ENCODE measurements at places on chromosomes 16 and 17. TPM values are rescaled to one million over a fixed set of nuclear protein-coding genes. Genes with fewer than 3 reads are reported as not detected.
A peak's percentile ranks its signal among the peaks of the same experiment; 100 is the strongest.

- H3K27ac ChIP-seq, result no peak overlapping the region
- peaks cover 26% of the 10 kb centered on the region for H3K27me3 ChIP-seq
- peaks cover 20% of the 10 kb centered on the region for H3K4me1 ChIP-seq
- H3K36me3 ChIP-seq, result no peaks in the 10 kb centered on the region
- peak overlapping the region; percentile 90 for H3K4me3 ChIP-seq
Observed at GRCh38 chr16:66406534-66407221, 20.4 kb upstream of the BEAN1 start.

The NXN gene
- 65.1 TPM for total RNA-seq

DNA sequence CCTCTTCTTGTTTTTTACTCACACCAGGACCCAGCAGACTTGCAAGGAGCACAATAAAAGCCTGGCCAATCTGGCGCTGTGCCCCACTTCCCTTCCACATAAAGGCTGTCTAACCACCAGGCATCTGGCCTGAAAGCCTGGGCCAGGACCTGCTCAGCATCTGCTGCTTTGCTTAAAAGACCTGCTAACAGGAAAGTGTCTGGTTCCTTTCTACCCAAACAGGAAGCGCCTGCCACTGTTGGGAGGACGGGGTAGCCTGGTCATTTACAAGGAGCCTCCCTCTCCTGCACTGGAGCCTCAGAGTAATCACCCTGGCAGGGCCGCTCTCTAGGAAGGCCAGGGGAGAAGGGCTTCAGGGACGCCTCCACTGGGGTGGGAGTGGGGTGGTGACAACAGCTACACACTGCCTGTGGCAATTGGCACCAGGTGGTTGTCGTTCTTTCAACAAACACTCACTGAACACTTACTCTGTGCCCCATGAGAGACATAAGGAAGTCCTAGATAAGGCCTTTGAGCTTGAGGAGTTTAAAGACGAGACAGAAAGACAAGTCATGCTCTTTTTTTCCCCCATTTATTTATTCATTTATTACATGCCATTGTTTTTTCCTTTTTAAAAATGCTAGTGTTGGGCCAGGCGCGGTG, 6.3 kb upstream of the MMP28 start:
- peaks cover 13% of the 10 kb centered on the region for H3K4me1 ChIP-seq
- H3K27me3 ChIP-seq, result peaks cover 41% of the 10 kb centered on the region
- no peak overlapping the region for H3K4me3 ChIP-seq

GRCh38 chr16:11367483-11367906, 22.2 kb downstream of the RMI2 start:
- H3K4me3 ChIP-seq, result no peak overlapping the region
- H3K27ac ChIP-seq, result no peak overlapping the region
- H3K36me3 ChIP-seq, result no peaks in the 10 kb centered on the region
- H3K27me3 ChIP-seq, result no peaks in the 10 kb centered on the region
- peaks cover 31% of the 10 kb centered on the region for H3K4me1 ChIP-seq

- no peaks in the 10 kb centered on the region for H3K27me3 ChIP-seq
- H3K4me3 ChIP-seq, result no peak overlapping the region
- H3K36me3 ChIP-seq, result peaks cover 24% of the 10 kb centered on the region
Observed at GRCh38 chr17:78812855-78813254, 27.8 kb downstream of the USP36 start.

- peaks cover 4% of the 10 kb centered on the region for H3K36me3 ChIP-seq
- H3K27ac ChIP-seq, result peak within 1 kb of the TSS; percentile 90
- H3K27me3 ChIP-seq, result no peaks in the 10 kb centered on the region
- no peak for DNase-seq
Observed at GRCh38 chr17:76710863-76711611, at the start of gene MXRA7. Gene MXRA7, minus strand, starts transcription at chr17:76710965. Its CDS starts 19 bp downstream, at chr17:76710946.

GRCh38 chr17:46776298-46777005, 42.0 kb downstream of the WNT3 start:
- H3K27me3 ChIP-seq, result peaks cover 4% of the 10 kb centered on the region
- H3K27ac ChIP-seq, result no peak overlapping the region
- H3K4me3 ChIP-seq, result no peak overlapping the region
- H3K4me1 ChIP-seq, result peaks cover 19% of the 10 kb centered on the region

GRCh38 chr16:2950773-2951172, 13.3 kb upstream of the KREMEN2 start:
- H3K36me3 ChIP-seq, result peaks cover 7% of the 10 kb centered on the region
- no peak for DNase-seq
- no peak overlapping the region for H3K4me3 ChIP-seq
- H3K4me1 ChIP-seq, result no peaks in the 10 kb centered on the region
- no peak overlapping the region for H3K27ac ChIP-seq

- no peak overlapping the region for H3K27ac ChIP-seq
- H3K4me1 ChIP-seq, result no peaks in the 10 kb centered on the region
- DNase-seq, result no peak
- H3K4me3 ChIP-seq, result no peak overlapping the region
Observed at GRCh38 chr16:79795556-79795955, 195.0 kb upstream of the MAF start.

DNA sequence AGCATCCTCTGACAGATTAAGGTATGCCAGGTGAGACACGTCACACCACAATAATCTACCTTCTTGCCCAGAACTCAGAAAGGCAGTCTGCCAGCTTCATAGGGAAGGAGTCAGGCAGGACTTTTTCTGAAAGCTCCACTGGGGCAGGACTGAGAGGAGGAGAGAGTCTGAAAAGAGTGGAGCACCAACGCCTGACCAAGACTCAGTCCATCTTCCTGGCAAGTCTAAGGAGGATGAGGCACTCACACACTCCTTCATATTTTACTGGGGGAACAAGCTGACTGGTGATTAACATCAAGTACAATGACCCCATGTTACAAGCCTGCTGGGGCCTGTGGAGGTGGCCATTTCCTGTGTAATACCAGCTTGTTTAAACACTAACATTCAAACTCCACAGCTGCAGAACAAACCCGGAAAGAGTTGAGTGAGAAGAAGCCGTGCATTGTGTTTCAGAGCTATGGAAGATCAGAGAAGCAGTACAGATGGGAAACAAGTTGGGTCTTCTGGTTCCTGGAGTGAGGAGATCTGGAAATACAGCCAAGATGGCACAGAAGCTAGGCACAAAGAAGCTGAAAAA, 122.4 kb downstream of the HIC1 start:
- H3K36me3 ChIP-seq, result peaks cover 17% of the 10 kb centered on the region
- no peak for DNase-seq
- peaks cover 85% of the 10 kb centered on the region for H3K4me1 ChIP-seq
- H3K27me3 ChIP-seq, result no peaks in the 10 kb centered on the region
- peak overlapping the region; percentile 50 for H3K27ac ChIP-seq
- H3K4me3 ChIP-seq, result peak overlapping the region; percentile 32

The FA2H gene
- total RNA-seq, result 5.0 TPM

The IGF2BP1 gene
- 104 TPM for total RNA-seq

DNA sequence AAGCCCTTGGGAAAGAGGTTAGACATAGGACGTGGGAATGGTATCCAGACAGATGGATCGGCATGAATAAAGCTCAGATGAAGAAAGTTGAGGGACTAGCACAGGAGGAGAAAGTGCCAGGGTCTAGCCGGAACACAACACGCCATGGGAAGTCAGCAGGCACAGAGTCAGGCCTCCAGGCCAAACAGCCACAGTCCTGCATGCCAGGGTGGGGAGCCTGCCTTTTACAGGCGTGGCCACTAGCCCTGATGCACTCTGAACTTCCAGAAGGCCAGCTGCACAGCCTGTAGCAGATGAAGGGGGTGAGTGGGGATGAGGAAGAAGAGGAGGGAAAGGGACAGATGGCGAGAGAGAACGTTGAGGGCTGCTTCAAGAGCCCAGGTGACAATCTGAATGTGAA, 5.2 kb downstream of the B9D1 start:
- no peaks in the 10 kb centered on the region for H3K27me3 ChIP-seq
- H3K4me3 ChIP-seq, result no peak overlapping the region
- peaks cover 6% of the 10 kb centered on the region for H3K36me3 ChIP-seq
- DNase-seq, result no peak
- peaks cover 4% of the 10 kb centered on the region for H3K4me1 ChIP-seq
